ENCODE measurements at places on chromosomes 5 and 9.

GRCh38 chr5:139282197-139282557 is 11.4 kb upstream of the MATR3 start:
- peak; percentile 44 for DNase-seq

DNA sequence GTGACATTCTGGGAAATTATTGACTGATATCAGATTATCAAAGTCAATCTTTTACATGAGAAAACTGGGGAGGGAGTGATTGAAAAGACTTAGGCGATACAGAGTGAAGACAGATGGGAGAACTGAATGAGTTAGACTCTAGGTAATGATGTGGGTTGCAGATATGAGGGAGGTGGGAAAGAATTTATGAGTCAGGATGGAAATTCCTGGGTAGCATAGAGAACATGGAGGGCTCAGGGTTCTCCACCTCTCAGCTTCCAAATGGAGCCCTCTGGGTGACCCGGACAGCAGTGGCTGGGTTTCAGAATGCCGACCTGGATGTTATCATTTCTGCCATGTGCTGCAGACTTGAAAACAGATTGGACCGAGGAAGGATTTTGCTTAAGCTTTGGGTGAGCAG is 75.4 kb upstream of the SHB start:
- no peak for DNase-seq

- no peak for DNase-seq
These were observed 12.1 kb upstream of the TLE4 start for GRCh38 chr9:79559495-79560181.

GRCh38 chr9:77953590-77953989 is 78.0 kb downstream of the GNAQ start:
- no peak for DNase-seq

DNA sequence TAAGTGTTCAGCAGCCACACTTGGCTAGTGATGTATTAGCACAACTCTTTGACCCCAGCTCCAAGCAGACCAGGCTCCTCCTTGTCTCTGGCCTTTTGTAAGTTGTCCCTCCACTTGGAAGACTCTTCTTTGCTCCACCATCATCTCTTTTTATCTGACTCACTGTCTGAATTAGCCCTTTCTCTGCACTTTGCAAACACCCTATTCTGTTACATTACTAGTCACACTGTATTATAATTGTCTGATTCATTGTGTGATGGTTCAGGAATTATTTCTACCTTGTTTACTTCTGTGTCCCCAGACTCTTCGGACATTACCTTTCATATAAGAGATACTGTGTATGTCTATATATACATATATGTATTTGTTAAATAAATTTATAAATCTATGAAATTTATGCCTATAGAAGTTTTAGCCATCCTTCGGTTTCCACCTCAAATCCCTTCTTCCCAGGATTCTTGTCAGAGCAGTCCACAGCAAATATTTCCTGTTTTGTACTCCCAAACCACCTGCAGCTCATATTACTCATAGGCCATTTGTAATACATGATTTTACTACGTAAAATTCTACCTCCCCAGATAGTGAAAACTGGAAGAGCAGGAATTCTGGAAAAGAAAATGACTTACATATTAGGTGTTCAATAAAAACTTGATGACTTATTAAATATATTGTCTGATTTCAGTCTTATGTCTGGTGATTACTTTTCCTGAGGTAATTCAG is 69.0 kb downstream of the MTAP start:
- no peak for DNase-seq

DNA sequence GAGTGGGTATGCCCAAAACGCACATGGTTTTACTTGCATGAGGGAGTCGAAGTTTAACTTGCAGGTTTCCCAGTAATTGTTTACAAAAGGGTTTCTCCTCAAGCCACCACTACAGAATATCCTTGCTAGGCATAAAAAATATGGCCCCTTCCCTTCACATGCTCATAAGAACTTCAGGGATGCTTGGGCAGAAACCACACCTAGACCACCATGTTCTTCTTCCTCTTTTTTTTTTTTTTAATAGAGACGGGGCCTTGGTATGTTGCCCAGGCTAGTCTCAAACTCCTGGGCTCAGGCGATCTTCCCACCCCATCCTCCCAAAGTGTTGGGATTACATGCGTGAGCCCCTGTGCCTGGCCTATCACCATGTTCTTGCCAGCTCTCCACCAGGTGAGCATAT is 18.6 kb upstream of the PLIN2 start:
- DNase-seq = no peak

DNA sequence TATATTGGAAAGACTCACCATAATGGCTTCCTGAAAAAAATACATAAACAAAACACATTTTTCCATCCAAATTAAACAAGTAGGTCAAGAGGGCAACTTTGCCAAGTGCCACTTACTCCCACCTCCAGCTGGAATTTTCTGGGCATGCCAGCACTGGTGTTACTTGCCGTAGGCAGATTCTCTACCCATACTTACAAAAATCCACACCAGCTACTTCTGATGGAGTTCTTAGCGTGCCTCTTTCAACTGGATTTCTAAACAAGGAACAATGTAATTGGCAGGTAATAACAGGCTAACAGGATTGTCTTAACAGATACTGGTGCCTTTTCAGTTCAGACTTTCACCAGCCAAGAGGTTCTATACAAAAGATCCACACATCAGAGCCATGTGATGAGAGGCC is 301.4 kb downstream of the MLLT3 start:
- no peak for DNase-seq

- DNase-seq = no peak
These were observed 242.1 kb upstream of the ZNF462 start for GRCh38 chr9:106620866-106621265.
